Bronchial epithelial cell (primary cell): ENCODE measurements at places on chromosomes 4 and X. TPM values are rescaled to one million over a fixed set of nuclear protein-coding genes. Genes with fewer than 3 reads are reported as not detected.

GRCh38 chr4:48504352-48504751 is 14.3 kb downstream of the ZAR1 start:
- no peak for DNase-seq

DNA sequence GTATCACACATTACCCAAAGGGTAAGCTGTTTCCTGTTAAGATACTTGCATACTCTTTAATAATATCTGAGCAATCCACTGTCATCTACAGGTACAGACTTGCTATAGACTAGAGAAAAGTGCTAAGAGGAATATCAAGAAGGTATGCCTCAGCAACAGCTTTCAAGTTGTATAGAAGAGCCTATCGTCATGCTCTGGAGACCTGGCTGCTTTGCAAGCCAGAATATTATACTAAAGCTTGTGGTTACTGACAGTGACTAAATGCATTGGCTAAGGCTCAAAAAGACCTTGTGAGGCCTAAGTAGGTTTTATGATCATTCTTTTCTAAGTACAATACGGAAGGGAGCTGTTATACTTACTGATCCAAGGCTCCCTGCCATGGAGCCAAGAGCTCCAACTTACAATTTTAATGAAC is 11.3 kb downstream of the LAMP2 start:
- DNase-seq, result peak; percentile 96

GRCh38 chr4:142402156-142402555 is 443.9 kb downstream of the INPP4B start:
- no peak for DNase-seq

DNA sequence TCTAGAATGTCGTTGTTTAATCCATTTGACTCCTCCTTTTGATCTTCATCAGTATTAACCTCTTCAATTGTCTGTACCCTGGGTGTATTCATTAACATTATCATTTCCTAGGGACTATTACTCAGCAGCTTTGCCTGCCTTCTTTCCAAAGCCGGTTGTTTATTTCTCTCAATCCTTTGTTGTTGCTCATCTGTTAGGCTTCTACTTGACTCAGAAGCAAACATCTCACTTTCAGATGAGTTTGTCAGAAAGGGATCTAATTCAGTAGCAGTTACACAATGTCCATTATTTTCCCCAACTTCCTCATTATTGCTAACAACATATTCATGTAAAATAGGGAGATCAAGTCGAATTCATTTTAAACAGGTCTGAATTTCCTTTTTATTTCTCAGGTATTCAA is 22.1 kb upstream of the HSD17B10 start:
- DNase-seq, result peak; percentile 83

- DNase-seq, result no peak
Observed at GRCh38 chr4:43853565-43854264, 594.9 kb downstream of the KCTD8 start.

- DNase-seq, result no peak
Observed at GRCh38 chr4:91965166-91965565, 338.6 kb upstream of the GRID2 start.

- no peak for DNase-seq
Observed at GRCh38 chr4:183812567-183812966, 92.5 kb upstream of the STOX2 start.

DNA sequence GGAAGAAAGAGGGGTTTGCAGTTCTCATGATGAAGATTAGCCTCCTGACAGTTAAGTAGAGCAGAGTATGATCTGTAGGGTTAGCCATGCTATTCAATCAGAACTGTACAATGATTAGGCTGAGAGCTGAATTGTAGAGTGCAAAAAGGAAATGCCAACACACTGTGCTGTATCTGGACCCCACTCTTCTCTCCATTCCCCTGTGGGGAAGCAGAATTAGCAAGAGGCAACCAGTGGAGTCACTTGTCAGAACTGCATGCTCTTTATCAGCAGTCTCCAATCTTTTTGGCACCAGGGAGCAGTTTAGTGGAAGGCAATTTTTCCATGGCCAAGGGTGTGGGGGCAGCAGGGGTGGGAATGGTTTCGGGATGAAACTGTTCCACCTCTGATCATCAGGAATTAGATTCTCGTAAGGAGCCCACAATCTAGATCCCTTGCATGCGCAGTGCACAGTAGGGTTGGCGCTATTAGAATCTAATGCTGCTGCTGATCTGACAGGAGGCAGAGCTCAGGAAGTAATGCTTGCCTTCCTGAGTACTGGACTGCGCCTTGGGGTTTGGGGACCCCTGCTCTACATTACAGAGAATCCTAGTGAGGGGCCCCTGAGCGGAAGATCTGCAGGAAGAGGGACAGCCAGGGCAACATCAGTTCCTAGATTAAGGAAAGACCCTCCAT is 19.4 kb downstream of the TBC1D9 start:
- no peak for DNase-seq

- no peak for DNase-seq
Observed at GRCh38 chr4:186723292-186724057, at the start of gene FAT1. TSS of gene FAT1 (minus strand) at chr4:186723856. CDS start at chr4:186709827, 14,029 bp downstream.

The HEPH gene
- total RNA-seq, result under 0.01 and 0.26 TPM in 2 replicates

The NUDT10 gene
- total RNA-seq, result 0.64 and 0.79 TPM in 2 replicates

The TCEAL9 gene
- total RNA-seq, result 46.6 and 66.6 TPM in 2 replicates

The TRIM75 gene
- not detected in 2 replicates for total RNA-seq

The TMSB15A gene
- not detected in 2 replicates for total RNA-seq

The ADH6 gene
- not detected in 2 replicates for total RNA-seq

The TXK gene
- under 0.01 and 0.13 TPM in 2 replicates for total RNA-seq

The USP51 gene
- 0.13 and 0.26 TPM in 2 replicates for total RNA-seq

The NR3C2 gene
- total RNA-seq, result 0.77 and 0.79 TPM in 2 replicates

The PPM1K gene
- 8.6 and 9.5 TPM in 2 replicates for total RNA-seq

The FAM9B gene
- not detected in 2 replicates for total RNA-seq
